Nucleus accumbens (tissue), 56 donors: ENCODE measurements at places on chromosomes 3 and 15.

DNA sequence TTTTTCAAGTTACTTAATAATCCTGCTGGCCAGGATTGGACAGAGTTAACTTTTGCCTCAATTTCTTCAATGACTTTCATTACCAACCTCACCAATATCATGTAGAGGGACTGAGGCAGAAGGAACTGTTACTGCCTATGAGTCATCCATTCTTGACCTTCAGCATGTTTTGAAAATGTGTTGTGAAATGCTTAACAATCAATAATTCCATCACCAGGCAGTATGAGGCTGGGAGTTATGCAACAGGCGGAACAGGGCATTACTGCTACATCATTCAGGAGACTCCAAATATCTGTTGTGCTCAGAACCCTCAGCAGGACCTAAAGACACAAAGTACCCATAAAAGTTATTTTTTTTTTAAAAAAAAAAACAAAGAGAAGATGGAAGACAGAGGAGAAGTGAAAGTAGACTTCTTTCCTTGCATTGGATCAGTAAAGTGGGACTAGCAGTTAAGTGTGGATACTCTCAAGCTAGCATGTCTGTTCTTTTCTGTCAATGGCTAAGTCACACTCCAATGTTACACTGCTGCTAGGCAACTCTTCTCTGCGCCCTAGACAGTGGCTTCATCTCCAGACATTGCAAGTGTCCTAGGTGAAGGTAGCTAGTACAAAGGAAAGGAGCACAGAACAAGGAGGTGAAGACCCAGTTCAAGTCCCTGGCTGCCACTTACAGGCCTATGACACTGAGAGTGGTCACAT is 184.9 kb upstream of the LPP start:
- DNase-seq, result no peak

GRCh38 chr15:99965376-99965775 is 232.1 kb upstream of the LYSMD4 start:
- no peak for DNase-seq

DNA sequence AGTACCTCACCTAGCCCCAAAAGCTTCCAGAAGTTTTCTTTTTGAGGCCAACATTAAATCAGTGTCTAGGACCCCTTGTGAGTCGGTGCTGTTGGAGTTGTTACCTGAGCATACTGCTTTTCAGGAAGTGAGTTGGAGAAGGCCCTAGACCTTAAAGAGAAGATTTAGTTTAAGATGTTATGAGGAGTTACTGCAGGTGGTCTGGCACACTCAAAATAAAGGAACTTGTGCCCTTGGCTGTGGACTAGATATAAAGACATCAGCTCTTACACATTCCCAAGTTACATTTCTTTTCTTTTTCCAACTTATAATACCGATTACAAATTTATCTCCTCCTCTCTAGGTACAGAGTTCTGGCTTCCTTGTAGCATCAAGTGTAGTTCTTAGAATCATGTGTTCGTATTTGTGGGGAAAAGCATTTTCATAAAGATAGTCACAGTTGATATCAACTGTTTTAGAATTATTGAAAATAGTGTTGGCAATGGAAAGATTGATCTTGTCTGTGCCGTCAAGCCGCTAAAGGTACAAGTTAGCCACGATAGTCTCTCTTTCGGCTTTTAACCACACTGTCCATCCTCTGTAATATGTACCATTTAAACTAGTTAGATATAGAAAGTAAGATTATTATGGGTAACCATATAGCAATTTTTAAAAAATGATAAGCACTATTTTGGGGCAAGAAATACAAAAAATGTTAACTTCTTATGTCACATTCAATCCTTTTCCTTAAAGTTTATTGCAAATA is 8.6 kb downstream of the ZIC1 start:
- no peak for DNase-seq

DNA sequence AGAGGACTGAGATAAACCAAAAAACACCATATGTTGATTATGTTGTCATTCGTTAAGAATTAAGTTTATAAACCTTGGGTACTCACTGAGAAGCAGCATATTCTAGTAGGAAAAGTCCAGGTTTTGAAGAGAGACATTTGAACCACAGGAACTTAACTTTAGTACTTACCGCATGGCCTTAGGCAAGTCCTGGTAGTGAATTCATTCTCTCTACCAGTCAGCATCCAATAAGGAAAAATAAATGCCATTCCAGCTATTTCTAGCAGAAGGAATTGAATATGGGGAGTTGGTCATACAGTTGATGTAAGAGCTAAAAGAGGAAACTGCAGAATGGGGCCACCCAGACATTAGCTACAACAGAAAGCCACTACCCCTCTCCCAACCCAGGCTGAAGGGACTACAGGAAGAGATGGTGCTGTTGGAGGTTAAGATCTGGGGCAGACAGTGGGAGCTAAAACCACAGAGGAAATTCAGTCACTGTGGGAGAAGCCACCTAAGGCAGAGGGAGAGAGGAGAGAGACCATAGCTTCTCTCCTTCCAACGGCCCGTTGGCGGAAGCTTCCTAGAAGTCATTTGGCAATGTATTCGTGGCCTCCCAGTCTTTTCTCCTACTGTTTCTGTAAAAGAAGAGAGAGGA is 133.8 kb upstream of the RARB start:
- no peak for DNase-seq

GRCh38 chr15:97961067-97961954 is 808 bp downstream of the ARRDC4 start:
- peak; percentile 13 for DNase-seq

- DNase-seq, result no peak
These were observed 29.3 kb upstream of the CPNE4 start for GRCh38 chr3:132064114-132064513.

DNA sequence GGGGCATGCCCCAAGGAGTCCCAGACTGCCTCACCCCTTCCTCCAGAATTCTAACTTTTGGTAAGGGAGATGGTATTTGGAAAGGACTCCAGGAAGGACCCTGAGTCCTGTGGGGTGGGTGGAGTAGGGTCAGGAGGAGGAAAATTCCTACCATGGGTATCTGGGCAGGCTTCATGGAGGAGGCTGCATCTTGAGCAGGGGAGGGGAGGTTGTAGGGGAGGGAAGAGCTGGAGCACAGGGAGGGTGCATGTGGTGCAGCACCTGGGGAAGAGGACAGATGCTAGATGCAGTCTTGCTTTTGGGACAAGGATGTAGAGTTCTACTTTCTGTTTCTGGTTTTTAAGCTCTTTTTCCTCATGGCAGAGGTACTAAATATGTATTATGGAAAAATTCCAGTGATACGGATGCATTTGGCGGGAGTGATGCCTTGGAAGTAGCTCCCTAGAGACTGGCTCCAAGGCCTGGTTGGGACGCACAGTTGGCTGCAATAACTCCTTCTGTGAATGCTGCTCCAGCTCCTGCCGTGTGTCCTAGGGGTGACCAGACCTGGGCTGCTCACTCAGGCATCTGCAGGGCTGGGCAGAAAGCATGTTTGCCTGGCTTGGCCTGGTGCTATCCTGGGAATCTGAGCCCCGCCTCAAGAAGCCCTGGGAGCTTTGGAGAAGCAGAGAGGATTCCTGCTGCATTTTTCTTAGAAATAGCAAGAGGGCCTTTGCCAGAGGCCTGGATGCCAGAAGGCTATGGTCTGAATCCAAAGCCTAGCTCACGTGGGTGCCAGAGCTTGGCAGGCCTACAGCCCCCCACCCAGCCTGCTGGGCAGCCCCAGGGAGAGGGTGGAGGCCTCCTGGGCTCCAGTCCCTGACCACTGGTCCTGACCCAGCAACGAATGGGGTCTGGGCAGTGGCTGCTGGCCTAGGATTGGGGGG is 10.1 kb downstream of the SEMA3F start:
- no peak for DNase-seq

DNA sequence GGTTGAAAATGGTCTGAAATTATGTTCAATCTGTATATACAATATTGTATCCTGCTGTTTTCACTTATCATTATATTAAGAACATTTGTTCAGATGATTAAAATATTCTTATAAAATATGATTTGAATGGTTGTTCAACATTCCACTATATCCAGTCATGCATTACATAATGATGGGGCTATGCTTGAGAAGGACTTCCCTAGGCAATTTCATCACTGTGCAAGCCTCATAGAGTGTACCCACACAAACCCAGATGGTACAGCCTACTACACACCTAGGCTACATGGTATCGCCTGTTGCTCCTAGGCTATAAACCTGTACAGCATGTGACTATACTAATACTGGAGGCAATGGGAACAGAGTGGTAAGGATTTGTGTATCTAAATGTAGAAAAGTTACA is 30.5 kb downstream of the SLC7A14 start:
- no peak for DNase-seq

DNA sequence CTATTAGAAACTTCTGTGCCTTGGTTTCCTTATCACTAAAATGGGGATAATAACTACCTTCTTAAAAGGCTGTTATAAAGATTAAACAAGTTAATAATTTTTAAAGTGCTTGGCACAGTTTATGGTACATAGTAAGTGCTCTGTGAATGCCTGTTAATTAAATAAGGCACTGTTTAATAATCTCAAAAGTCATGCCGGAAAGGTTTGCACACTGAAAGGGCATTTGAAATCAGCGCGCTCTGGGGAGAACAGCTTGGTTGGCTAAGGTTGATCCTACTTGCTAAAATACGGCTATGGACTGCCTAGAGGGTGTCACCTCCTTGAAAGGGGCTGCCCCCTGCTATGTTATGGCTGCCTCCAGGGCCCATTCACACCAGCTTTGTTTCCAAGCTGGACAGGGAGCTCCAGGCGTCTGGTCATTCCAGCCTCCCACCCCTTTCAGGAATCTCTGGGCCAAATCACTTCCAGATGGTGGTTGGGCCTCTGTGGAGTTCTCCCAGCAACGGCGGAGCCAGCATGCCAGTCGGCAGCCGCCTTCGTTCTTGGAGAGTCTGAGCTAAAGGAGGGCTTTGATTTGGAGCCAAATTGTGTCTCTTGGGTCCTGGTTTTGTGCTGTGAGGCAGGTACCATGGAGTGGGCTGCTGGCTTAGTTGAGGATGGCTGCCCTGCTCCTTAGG is 5.9 kb downstream of the FLNB start:
- no peak for DNase-seq

DNA sequence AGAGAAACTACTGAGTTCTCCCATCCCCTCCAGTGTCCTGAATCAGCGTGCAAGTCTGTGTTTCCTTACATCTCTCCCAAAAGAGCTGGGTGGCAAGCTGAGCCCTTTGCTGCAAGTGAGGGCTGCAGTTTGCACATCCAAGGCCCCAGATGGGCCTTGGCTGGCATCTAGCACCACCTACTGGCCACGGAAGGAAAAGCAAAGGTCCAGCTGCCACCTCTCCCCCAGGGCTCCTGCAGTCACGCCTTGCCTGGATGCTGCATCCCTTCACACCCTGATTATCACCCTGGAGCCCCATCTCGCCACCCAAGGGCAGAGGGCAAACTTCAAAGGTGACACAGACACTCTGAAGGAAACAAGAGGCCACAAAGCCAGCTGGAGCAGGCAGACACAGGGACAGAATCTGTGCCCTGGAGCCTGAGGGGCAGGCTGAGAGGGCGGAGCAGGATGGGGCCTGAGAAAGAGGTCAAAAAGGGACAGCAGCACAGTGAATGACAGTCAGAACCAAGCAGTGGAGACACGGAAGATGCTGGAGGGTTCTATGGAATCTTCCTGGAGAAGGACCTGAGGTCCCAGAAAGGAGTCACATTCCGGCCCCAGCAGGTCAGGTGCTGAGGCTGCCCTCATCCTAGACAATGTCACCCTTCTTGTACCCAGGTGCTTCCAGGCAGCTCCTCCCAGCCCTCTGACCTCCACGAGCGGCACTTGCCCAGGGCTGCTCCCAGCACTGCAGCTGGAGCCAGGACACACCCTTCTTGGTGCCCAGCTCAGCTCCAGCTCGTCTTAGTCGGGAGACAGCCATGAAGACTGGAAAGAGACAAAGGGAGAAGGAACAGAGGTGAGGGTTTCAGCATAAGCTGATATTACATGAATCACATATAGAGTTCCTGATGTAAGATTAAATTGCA is 18.3 kb upstream of the NTRK3 start:
- DNase-seq, result peak; percentile 65

DNA sequence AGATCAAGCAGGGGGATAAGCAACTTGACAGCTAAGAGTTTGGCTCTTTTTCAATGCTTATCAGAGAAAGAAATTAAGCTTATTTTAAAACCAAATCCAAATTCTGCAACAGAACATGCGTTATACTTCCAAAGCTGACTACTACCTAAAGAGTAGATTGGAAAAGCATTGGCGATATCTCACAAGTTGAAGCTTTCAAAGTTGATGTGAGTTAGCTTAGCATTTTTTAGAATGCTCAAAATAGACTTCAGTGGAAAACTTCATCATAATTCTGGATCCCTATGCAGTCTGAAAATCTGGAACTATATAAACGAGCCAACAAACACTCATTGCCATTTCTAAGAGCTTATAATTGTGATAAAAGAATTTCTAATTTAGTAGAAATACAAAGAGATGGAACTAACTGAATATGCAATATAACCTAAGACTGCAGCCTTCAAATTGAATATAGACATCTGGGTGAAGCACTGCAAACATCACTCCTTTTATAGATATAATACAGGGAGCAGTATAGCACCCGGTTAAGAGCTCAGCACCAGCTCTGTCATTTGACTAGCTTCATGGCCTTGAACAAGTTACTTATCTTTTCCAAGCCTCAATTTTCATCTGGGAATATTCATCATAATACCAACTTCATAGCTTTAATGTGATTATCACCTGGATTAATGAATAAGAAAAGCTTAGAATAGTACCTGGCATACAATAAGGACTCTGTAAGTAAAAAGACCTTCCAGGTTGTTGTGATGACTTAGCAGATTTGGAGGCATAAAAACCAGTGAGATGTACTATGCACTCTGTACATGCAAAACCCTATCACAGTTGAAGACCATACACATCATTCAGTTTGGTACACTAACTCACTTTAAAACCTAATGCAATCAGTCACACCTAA is 242.7 kb upstream of the TTC14 start:
- DNase-seq, result no peak

- peak; percentile 4 for DNase-seq
These were observed 340.3 kb upstream of the RBMS3 start for GRCh38 chr3:28940530-28940929.
